GM12878 (cell line): ENCODE measurements at places on chromosomes 7 and 10.

GRCh38 chr10:123165445-123166072 lies 11.4 kb downstream of the BUB3 start:
- DNase-seq = no peak

DNA sequence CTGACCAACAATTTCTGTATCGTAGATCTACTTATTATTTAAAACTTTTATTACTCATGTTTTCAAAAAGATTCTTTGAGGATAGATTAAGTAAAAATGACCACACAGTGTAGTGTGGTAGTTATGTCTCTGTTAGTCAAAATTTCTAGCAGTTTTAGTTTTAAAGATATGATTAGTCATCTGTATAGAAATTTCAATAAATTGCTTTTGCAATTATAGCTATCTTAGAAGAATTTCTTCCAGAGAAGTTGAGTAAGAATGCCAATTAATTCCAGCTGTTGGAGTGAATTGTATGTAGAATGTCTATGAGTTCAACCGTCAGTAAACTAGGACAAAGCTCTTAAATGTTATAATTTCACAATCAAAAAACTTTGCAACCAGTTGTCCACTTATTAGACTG lies 229.7 kb downstream of the CDK14 start:
- DNase-seq = no peak

GRCh38 chr10:115882021-115882420 lies 391.0 kb downstream of the GFRA1 start:
- no peak for DNase-seq

GRCh38 chr7:158743219-158743618 lies 38.6 kb upstream of the NCAPG2 start:
- DNase-seq = no peak

- DNase-seq = no peak
Measured at GRCh38 chr10:116712519-116712918, 29.8 kb downstream of the HSPA12A start.

DNA sequence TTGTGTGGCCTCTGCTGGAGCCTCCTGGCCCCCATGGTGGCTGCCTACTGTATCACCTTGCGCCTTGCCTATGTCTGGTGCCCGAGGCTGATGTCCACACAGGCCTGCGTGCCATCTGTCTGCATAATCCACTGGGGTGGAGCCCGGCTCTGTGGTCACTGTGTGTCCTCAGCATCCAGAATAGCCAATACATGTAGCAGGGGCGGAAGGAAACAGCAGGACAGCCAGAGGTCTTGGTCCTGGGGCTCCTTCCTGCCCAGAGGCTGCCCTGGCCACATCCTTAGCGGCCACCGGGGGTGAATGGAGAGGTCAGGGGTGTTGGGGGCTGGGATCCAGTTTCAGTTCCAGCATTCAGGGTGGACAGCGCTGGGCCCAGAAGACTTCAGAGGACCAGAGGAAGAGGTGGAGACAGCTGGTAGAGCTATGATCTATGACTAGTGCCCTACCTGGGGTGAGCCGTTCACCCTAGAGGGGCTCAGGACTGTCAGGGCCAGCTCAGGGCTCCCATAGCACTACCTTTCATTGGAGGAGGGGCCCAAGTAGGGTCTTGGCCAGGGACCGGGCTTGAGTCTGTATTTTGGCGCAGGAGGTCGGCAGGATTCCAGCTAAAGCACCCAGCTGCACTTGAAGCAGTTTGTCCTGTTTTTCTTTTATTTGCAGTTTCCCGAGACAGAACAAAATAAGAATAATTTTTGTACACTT lies 15.9 kb downstream of the YKT6 start:
- DNase-seq = no peak

GRCh38 chr7:132438926-132439325 lies 137.3 kb downstream of the PLXNA4 start:
- no peak for DNase-seq

DNA sequence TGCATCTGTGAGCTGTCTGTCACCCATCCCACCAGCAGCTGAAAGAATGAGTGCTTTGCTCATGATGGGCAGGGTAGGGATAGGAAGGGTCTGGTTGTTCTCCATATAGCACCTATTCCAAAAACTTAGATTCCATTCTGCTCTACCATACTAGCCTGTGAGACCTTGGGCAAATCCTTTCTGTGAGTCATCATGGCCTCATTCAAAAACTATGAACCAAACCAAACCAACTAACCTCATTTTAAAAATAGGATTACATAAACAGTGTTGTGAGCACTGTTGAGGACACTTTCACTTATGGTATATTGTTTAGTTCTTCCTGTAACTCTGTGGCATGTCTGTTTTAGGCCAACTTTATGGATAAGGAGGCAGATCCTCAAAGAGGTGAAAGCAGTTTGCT lies 30.9 kb upstream of the STEAP4 start:
- no peak for DNase-seq

DNA sequence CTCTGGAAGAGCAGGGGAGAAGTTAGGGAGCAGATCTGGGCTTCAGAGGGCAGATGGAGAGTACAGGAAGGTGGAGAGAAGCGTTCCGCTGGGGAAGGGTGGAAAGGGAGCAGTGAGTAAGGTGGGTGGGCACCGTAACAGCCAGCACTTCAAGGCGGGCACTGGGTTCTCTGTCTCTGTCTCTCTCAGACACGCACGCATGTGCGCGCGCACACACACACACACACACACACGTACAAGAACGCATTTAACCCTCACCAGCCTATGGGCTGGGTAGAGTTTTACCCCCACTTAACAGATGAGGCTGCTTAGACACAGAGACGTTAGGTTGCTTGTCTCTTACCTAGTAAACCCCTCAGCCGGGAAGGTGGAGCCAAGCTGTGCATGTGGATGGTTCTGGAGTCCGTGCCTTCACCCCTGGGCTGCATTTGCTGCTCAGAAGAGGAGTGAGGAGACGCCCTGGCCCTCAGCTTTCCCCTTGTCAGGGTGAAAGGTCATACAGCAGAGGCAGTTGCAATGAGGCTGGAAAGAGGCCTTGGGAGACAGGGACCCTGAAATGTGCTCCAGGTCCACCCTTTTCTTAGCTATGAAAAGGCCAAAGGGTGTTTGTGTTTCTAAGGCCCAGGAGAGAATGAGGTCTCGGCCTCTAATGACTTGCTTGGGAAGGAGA lies 16.0 kb downstream of the ADCYAP1R1 start:
- DNase-seq = no peak

GRCh38 chr10:7260912-7261311 lies 149.9 kb downstream of the SFMBT2 start:
- DNase-seq = no peak

DNA sequence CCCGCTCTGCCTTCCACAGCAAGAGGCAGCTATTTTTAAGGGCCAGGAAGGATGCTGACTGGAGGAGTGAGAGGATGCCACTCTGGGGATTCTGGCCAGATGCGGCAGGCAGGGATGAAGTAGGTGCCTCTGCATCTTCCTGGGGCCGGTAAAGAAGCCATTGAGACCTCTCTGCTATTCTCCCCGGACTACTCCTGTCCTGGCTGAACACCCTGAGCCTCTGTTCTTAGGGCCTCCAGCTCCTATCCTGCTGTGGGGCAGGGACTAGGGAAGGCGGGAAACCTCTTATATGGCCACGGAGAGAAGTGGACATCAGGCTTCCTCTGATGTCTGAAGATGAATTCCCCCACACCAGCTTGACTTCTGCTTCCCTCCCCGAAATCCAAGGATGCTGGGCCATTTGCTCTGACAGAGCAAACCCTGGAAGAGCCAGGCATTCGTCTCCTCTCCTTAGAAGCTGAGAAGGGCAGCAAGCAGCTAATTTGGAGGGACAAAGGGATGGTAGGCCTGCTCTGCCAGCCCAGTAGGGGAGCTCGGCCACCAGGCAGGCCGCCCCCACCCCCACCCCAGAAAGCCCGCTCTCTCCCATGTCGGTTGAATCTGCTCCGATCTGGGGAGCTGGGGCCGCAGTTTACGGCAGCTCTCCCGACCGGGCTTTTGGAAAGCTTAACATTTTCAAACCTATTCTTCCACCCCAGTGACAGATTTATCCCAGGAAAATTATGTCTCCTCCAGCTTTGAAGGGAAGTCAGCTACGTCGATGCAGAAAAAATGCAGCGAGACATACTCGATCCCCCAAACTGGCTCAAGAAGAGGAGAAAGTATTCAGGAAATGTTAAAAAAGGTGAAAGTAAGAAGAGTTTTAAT lies 2.8 kb downstream of the FGF8 start:
- DNase-seq = no peak

DNA sequence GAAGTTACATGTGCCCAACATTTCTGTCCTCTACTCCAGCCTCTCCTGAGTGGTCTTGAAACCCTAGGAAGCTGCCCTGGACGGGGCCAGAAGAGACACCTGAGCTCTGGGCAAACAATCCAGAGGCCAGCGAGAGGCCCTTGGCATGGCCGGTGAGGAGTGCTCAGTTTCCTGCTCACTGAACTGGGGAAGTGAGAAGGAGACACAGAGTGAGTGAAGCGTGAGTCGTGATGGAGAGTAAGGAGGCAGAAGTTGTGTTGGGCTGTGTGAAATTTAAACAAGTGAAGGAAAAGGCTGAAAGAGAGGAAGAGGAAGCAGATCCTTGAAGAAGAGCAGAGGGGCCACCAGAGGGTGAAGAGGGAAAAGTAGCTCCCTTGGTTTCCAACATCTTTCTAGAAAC lies 73.2 kb downstream of the WNT2 start:
- DNase-seq = no peak

GRCh38 chr7:22996470-22996869 lies 17.5 kb downstream of the HYCC1 start:
- DNase-seq = no peak

GRCh38 chr7:155567646-155568332 lies 21.4 kb upstream of the CNPY1 start:
- DNase-seq = no peak

GRCh38 chr10:2978111-2978510 lies 89.2 kb upstream of the PFKP start:
- peak; percentile 32 for DNase-seq

- no peak for DNase-seq
Measured at GRCh38 chr7:154482863-154483262, 430.7 kb downstream of the DPP6 start.

- DNase-seq = no peak
Measured at GRCh38 chr10:69867699-69868558, 66.2 kb downstream of the COL13A1 start.

- no peak for DNase-seq
Measured at GRCh38 chr7:142488036-142488633, 230.3 kb upstream of the PRSS58 start.

GRCh38 chr7:35254496-35255442 lies 869 bp upstream of the TBX20 start:
- DNase-seq = no peak

DNA sequence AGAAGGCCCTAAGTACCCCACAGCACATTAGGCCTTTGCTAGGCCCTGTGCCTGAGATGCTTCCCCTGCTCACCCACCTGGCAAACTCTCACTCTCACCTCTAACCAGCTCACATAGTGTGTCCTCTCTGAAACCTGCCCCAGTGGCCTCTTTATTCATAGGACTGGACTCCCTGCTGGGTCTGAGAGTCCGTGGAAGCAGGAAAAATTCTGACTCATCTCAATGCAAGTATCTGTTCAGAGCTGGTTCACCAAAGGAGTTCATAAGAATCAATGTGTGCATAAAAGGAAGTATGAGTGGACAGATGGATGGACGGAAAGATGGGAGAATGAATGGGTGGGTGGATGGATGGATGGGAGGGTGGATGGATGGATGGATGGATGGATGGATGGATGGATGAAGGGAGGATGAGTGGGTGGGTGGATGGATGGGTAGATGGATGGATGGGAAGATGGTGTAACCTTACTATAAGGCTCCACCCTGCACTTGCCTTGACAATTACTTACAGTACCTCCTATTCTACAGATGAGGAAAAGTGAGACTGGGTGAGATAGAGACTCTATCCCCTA lies 111.2 kb upstream of the ZMIZ1 start:
- DNase-seq = no peak

- no peak for DNase-seq
Measured at GRCh38 chr7:41877118-41877517, 174.2 kb upstream of the INHBA start.

GRCh38 chr7:92292981-92293380 lies 47.2 kb downstream of the ANKIB1 start:
- no peak for DNase-seq

DNA sequence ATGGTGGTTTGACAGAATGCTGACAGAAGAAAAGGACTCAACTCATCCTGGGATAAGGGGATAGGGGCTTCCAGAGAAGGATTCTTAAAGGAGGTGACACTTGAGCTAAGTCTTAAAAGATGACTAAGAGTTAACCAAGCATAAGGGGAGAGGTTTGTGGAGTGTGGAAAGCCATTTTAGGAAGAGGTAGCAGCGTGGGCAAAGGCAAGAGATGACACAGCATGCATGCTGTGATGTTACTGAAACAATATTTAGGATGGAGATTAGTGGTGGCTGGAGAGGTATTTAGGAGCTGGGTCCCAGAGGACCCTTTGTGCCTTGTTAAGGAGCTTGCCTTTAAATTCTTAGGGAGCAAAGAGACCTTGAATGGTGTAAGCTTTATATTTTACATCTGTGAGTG lies 65.1 kb downstream of the SPAG6 start:
- DNase-seq = no peak

GRCh38 chr7:133167300-133167699 lies 85.4 kb upstream of the CHCHD3 start:
- DNase-seq = no peak

GRCh38 chr10:105605918-105606317 lies 964.8 kb downstream of the SORCS3 start:
- no peak for DNase-seq

DNA sequence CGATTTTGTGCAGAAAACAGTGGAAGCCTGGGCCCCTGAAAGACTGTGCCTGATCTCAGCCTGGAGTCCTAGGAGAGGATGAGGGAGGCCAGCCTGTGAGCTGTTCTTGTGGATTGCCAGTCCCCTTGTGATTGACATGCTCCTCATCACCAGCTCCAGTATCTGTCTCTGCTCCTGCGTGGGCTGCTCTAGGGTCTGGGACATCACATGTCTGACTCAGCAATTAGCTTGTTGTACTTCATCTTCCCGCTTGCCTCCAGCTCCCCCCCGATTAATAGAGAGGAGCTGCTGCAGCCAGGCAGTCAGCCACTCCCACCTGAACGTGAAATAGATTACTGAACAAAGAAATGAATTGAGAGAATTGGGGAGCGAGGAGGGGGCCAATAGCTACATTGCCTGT lies 99.6 kb upstream of the TBX20 start:
- DNase-seq = no peak

- no peak for DNase-seq
Measured at GRCh38 chr7:41567731-41568114, 135.2 kb downstream of the INHBA start.

GRCh38 chr10:32141018-32141807 lies 85.0 kb upstream of the KIF5B start:
- no peak for DNase-seq

DNA sequence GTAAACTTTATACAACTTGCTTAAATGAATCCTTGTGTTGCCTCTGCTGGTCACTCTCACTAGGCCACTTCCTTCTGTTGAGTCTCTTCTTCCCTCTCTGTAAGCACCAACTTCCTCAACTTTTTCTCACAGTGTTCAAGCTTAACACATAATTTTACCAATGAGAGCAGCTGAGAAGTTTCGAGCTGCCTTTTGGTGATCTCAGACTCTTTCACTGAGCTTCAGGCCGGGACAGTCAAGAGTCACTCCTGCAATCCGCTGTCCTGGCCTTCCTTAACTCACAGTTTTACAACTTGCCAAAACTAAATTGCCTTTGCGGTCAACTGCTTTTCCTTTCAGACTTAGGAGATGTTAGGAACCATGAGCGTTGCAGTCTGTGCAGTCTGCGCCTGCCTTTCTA lies 47.4 kb downstream of the PRPF18 start:
- DNase-seq = no peak

GRCh38 chr10:72056932-72057751 lies 31.2 kb downstream of the SPOCK2 start:
- no peak for DNase-seq

- no peak for DNase-seq
Measured at GRCh38 chr7:99128076-99128950, 15.6 kb downstream of the SMURF1 start.
